ENCODE measurements at places on chromosomes 3 and 15. TPM values are rescaled to one million over a fixed set of nuclear protein-coding genes. Genes with fewer than 3 reads are reported as not detected.

GRCh38 chr15:28921336-28921735, 35.6 kb downstream of the APBA2 start:
- DNase-seq: no peak

- DNase-seq: no peak
Observed at GRCh38 chr15:43911235-43911781, 84.5 kb downstream of the WDR76 start.

Gene SHF
- total RNA-seq: 1.7 TPM

DNA sequence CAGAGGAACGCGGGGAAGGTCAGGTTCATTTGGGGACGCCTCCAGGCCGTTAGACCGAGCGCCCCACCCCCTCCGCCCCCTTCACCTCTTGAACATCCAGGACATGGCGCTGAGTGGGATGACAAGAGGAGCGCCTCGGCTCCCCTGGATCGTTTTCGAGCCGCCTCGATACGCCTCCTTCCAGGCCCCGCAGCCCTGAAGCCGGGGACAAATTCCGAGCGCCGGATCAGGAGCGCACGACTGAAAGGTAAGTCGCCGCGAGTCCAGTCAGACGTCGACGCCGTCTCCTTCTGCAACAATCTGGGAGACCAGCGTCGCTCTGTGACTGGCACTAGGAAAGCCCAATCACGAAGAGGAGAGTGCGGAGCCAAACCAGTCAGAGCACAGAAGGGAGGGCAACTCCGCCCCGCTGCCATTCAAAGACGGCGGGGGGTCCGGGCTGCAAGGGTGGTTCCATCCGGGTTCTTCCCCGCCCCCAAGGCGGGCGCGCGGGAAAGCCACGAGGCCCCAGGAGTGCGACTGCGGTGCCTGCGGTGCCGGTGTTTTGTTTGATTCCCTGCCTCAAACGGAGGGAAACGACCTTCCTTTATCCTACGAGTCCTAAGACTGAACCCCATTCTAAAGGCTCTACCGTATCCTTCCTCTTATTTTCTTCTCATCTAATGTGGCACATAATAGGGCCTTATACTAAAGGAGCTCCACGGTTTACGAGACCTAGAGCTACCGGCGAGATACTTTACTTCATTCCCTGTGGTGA, at the start of gene HLTF:
HLTF (minus strand) TSS at position 302 of the 757 bp plus-strand sequence; CDS start at position 105, 197 bp downstream.
- DNase-seq: peak; percentile 94

Gene RPL15
- 1,021 TPM for total RNA-seq

DNA sequence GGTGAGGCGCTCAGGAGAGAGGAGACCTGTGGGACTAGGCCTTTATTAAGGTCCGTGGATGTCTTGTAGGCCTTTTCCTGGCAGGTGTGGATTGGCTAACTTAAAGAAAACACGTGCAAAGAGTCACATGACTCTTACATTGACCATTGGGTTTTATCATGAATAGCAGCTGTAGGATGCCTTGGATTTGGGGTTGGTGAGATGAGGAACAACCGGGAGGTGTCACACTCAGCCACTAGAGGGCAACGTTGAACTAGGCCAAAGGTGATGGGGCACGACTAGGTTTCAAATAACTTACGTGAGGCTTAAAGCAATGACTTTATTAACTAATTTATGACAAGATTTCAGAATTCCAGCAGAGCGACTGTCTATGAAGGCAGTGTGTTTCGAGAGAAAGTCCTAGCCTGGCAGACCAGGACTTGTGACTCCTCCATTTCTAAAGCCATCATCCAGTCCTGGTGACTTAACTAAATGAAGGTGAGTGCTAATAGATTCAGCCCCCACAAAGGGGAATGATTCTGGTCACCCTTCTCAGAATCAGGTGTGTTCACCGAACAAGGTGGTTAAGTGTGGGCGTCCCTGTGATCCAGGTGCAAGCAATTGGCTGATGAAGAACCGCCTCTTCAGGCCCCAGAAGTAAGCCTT, 345.6 kb downstream of the MCTP2 start:
- no peak for DNase-seq

DNA sequence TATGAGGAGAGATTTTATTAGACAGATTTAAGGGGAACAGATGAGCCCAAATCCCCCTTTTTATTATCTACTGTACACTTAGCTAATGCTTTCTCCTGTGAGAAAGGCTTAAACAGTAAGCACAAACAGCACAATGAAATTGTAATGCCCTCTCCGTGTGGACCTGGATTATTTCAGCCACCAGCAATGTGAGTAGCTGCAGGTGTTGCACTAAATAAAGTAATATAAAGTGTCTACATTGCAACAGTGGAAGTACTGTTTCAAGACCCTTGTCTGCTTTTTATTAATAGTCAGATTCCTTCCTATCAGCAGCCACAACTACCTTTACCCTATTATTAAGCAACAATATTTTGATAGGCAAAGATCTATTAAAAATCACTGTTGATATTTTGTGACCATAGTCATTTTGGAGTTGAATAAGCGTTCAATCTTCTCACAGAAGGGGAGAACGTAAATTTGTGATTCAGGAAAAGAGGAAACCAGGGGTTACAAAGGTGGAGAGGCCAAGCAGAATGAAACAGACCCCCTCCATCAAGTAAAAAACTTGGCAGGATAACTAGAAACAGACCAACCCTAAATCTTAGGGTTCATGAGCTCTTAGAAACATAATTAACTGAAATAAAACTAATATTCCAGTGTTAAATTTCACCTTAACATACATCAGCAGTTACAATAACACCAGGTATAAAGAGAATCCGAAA, 422.6 kb downstream of the MECOM start:
- no peak for DNase-seq

Data from psoas muscle (tissue), 8 donors.